ENCODE measurements at places on chromosomes 5 and 9.

GRCh38 chr5:154478224-154478565 is at the start of gene HAND1:
Gene HAND1 (minus strand): TSS chr5:154478227. CDS start chr5:154478008, 219 bp downstream.
- DNase-seq, result peak; percentile 21

DNA sequence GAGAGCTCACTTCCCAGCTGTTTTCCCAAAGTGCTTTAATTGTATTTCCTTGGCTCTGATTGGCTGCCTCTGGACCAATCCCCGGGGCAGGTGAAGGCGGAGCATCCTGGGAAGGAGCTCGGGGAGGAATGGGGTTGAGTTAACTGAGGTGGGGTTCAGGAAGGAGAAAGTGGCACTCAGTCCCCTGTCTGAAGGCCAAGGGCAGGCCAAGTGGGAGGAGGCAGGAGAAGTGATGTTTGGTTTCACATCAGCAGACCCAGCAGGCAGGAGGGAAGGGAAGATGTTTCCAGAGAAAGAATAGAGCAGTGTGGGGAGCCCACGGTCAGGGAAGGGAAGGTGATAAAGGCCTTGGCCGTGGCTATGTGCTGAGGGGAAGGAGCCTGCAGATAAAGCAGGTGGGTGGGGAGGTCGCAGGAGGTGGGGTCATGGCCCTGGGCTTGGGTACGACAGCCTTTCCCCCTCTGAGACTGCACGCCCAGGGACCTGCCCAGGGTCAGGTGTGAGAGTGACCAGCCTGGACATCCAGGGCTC is 3.1 kb downstream of the TSPAN17 start:
- DNase-seq, result no peak

DNA sequence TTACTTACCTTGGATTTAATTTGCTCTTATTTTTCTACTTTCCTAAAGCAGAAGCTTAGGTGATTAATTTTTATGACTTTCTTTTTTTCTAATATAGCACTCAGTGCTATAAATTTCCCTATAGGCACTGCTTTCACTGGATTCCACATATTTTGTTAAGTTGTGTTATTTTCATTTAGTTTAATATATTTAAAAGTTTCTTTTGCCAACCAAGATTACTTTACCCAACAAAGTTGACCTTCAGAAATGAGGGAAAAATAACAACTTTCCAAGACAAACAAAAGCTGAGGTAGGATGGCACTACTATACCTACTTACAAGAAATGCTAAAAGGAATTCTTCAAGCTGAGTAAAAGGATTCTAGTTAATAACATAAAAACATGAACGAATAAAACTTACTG is 8.8 kb upstream of the IFNB1 start:
- no peak for DNase-seq

- no peak for DNase-seq
Observed at GRCh38 chr9:113502427-113503034, 39.0 kb downstream of the RGS3 start.

Measured in fibroblast of skin of scalp (primary cell).